ENCODE measurements at places on chromosomes 5 and 9. TPM values are rescaled to one million over a fixed set of nuclear protein-coding genes. Genes with fewer than 3 reads are reported as not detected.

NEURL1B gene
- total RNA-seq, result 14.1 TPM

CCL27 gene
- not detected for total RNA-seq

C5orf63 gene
- 2.1 TPM for total RNA-seq

TIGD6 gene
- total RNA-seq, result 4.2 TPM

PCDHA1 gene
- total RNA-seq, result not detected

OBP2B gene
- total RNA-seq, result not detected
